Daoy (cell line): ENCODE measurements at places on chromosomes 12 and 14. TPM values are rescaled to one million over a fixed set of nuclear protein-coding genes. Genes with fewer than 3 reads are reported as not detected.
A peak's percentile ranks its signal among the peaks of the same experiment; 100 is the strongest.

PTPN21 gene
- 4.8 and 7.7 TPM in 2 replicates for total RNA-seq

DNA sequence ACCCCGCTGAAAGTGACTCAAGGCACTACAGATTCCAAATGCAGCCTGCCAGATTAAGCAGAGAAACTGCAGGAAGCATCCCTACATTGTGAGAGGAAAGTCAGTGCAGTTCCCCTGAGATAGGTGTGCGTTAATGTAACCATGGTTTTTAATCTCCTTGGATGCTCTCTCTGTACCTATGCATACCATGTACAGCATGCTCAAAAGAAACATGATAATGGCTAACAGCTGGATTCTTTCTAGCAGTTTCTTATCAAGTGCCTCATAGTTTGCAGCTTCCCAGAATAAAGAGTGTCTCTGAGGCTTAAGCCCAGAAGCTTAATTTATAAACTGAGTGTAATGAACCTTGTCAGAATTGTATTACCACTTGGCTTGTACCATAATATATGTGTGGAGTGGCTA lies 17.1 kb upstream of the MDM1 start:
- DNase-seq, result no peak

CMAS gene
- total RNA-seq, result 71.3 and 73.7 TPM in 2 replicates

DNA sequence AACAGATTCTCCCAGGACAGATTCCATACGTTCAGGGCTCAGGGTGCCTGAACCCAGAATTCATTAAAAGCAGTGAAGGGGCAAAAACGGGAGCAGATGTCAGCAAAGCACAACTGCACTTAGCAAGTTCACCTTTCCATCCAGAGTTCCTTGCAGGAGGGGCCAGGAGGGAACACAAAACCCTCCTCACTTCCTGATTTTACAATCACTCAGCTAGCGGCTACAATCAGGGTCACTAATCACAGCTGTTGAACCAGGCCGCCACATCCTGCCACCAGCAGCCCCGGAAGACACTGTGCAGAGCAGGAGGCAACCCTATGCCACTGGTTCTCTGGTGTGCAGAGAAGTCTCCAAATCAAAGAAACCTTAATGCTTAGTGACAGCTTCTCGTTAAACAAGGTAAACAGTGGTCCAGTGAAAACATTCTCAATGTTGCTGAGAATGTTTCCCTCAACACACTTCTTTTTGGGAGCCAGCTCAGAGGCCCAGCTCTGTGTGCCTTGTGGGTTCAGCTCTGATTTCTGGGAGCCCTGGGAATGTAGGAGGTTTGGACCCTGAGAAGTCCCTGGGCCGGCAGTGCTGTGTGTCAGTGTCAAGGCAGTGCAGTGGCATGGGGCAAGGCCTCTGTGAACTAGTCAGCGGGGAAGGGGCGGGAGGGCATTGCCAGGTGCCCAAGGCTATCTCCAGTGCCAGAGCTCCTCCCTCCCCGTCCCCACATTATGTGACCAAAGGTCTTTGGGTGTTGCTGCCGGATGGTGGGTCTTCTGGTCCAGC lies 54.5 kb downstream of the VCPKMT start:
- peak; percentile 89 for DNase-seq

- DNase-seq, result no peak
These were observed 29.3 kb downstream of the CMKLR1 start for GRCh38 chr12:108309674-108310312.

GRCh38 chr12:59626382-59626781 lies 30.6 kb downstream of the SLC16A7 start:
- DNase-seq, result no peak

- DNase-seq, result no peak
These were observed 436.9 kb upstream of the TMEM132C start for GRCh38 chr12:127830065-127830460.

DNA sequence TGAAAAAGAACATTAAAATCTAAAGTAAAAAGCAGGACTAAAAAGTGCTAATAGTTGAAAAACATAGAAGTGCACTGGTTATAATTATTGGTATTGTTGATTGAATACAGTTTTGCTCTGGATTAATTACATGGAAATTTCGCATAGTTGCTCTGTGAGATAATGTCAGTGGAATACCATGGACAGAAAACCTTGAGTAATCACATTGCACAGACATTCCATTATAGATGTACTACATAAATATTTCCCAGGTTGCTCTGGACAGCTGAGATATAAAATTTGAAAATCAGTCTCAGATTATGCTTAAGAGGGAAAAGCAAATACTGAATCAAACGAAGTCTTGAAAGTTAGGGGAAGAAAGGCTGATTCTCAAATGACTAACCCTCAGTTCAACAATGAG lies 439.3 kb upstream of the FLRT2 start:
- no peak for DNase-seq
